ENCODE measurements at places on chromosomes 13 and 19.

GRCh38 chr19:10768369-10768768, 50.5 kb downstream of the DNM2 start:
- no peak for DNase-seq

DNA sequence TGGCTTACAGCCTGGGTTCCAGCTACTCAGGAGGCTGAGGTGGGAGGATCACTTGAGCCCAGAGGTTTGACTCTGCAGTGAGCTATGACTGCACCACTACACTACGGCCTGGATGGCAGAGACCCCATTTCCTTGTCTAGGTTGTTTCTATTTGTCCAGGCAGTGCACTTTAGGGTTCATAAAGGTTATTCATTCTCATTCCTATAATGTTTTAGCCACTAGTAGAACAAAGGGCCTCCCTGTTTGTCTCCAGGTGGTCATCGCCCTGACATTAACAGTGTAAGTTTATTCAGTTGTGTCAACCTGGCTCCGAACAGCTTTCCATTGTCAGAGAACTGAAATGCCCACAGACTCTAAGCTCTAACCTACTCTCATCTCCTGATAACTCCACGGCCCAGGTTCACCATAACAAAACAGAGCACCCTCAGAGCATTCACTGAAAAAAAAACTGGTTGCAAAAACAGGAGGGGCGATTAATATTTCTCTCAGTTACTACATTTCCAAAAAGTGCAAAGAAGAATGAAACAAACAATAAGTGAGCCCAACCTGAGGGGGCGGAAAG, 37.1 kb downstream of the SMAD9 start:
- no peak for DNase-seq

DNA sequence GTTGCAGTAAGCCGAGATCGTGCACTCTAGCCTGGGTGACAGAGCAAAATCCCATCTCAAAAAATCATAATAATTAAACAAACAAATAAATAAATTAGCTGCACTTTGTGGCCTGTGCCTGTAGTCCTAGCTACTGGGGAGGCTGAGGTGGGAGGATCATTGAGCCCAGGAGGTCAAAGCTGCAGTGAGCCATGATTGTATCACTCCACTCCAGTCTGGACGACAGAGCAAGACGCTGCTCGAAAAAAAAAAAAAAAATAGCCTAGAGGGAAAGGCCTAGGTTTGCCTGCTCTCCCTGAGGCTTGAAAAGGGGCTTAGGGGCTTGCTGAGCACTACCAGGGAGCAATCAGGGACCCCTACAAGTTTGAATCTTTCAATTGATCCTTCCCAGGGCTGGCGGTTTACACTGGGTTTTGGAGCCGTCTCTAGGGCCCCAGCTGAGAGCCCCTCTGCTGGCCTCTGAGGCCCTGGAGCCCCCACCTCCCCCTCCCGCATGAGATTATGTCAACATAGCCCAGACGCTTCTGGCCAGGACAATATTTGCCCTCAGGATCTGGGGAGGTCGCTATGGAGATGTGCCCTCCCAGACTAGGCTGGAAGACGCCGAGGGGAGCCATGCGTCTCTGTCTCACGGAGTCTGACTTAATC, 10.4 kb upstream of the GIPR start:
- DNase-seq: no peak

DNA sequence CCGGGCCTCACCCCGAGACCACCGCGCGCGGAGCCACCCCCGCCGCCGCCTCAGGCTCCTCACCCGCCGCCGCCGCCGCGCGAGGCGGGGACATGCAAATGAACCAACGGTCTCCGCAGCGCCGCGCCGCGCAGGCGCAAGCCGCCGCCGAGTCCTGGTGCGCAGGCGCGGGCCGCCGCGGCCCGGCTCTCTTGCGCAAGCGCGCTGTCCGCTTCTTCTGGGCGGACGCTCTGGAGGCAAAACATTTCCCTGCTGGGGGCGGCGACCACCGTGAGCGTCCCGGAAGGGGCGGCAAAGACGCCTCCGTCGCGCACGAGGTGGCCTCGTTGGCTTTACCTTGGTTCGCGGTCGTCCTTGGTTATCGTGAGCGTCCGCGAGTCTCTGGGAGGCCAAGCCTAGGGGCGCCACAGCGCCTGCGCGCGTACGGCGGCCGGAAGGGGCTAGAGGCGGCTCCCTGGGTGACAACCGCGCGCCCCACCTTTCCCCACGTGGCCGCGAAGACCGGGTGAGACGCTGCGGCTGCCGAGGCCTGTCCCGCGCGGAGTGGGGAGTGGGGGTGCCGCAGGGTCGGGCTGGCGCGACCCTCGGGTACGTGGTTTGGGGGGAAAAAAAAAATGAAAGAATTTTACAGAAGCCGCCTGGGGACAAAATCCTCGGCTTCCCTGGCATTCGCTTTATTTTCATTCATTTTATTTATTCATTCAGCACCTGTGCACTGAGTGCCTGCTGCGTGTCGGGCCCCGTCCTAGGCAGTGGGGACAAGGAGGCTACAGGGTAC, at the start of the genes ARMC6 and SUGP2:
Gene ARMC6 (plus strand): TSS at position 178 of the 778 bp plus-strand sequence. CDS start 607 bp downstream, outside the sequence.
Gene SUGP2 (minus strand): TSS at position 92 of the 778 bp plus-strand sequence. CDS start 2,446 bp downstream, outside the sequence.
- peak; percentile 92 for DNase-seq

GRCh38 chr13:49071341-49071937, 95.7 kb downstream of the FNDC3A start:
- DNase-seq: no peak

DNA sequence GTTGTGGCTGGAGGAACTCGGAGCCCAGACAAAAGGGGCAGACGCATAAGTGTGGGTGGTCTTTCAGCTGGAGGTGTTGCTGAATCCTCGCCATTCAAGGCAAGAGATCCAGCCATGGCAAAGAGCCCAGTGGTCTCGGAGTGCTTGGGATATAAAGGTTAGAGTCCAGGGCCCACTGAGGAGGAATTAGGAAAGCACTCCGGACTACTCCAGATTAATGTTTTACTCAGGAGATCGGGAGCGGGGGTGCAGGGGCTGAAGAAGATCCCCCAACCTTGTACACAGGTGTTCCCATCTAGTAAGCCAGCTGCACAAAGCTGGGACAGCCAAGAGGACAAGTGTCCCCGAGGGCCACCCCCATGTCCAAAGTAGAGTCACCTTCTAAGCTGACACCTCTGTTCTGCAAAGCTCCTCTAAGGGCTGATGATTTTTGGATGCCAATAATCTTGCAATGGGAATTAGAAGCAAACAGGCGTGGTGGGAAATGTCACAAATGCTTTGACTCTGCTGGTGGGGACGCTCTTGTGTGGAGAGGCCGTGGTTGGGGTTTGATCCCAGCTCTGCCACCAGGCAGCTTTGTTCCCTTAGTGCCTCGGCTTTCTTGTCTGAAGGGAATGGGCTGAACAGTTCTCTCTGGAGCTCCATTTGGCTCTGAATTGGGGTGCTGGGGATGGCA, 194.3 kb upstream of the SOX1 start:
- DNase-seq: no peak

- no peak for DNase-seq
Measured at GRCh38 chr19:38944981-38945506, 14.3 kb downstream of the MRPS12 start.

DNA sequence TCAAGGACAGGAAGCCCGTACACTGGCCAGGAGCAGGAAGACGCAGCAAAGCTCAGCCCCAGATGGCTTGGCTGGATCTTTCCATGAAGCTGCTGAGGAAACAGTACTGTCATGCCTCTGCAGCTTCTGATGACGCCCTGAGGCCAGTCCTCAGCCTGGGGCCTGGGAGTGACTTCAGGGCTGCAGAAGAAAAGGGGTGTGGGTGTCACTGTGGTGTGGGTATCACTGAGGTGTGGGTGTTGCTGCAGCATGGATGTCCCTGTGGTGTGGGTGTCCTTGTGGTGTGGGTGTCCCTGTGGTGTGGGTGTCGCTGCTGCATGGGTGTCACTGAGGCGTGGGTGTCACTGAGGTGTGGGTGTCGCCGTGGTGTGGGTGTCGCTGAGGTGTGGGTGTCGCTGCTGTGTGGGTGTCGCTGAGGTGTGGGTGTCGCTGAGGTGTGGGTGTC, 12.0 kb upstream of the GAS6 start:
- no peak for DNase-seq

GRCh38 chr19:35120492-35120891, 4.9 kb downstream of the FXYD3 start:
- DNase-seq: no peak

- no peak for DNase-seq
Measured at GRCh38 chr19:55071129-55071502, 4.6 kb upstream of the EPS8L1 start.

DNA sequence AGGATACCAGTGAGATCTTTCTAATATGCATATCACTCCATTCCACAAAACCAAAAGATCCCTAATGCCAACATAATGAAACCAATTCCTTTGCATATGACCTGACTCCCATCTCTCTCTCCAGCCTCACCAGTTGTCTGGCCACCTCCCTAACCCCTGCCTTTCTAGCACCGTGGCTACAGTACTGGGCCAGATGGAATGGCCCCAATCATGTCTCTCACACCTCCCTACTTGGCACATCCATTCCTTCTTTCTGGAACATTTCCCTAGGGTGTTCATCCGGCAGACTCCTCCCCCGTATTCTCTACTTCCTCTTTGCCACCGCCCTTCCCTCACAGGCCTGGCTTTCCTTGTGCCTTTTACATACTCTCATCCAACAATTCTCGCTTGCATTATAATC, 62.0 kb downstream of the GPALPP1 start:
- DNase-seq: no peak

GRCh38 chr19:7505682-7506384, 10.1 kb upstream of the ZNF358 start:
- DNase-seq: no peak

DNA sequence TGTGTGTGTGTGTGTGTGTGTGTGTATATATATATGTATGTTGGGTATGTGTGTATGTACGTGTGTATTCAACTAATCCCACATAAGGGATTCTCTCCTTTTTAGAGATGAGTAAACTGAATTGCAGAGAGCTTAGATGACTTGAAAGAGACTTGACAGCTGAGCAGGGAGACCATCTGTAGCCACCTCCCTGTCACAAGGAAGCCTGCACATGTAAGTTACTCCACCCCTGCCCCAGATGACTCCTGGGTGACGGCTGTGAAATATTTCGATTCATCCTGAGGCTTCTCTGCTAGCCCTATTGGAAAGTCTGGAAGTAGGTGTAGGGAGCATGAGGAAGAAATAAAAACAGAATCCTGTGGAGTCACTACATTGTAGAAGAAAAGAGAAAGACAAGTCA, 480.4 kb downstream of the FOXO1 start:
- no peak for DNase-seq

GRCh38 chr13:77309254-77309653, 17.6 kb downstream of the MYCBP2 start:
- DNase-seq: no peak

DNA sequence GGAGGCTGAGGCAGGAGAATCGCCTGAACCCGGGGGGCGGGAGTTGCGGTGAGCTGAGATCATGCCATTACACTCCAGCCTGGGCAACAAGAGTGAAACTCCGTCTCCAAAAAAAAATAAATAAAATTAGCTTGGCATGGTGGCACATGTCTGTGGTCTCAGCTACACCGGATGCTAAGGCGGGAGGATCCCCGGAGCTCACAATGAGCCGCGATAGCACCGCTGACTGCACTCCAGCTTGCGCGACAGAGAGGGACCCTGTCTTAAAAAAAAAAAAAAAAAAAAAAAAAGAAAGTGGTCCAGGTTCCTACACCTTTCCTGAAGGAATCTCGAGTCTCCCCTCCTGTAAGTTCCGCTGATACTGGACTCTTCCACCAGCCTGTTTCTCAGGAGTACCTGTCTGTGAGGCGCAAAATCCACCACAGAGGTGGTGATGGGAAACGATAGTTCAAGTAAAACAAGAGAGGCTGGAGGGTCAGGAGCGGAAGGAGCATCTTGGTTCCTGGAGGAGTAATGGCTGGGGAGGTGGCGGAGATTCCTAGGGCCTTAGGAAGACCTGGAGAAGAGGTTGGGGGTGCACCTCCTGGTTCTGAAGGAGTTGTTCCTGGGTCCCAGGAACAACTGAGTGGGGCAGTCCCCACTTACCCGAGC, 471 bp downstream of the FUT1 start:
- no peak for DNase-seq

- DNase-seq: no peak
Measured at GRCh38 chr19:2227415-2228156, 8.5 kb downstream of the PLEKHJ1 start.

DNA sequence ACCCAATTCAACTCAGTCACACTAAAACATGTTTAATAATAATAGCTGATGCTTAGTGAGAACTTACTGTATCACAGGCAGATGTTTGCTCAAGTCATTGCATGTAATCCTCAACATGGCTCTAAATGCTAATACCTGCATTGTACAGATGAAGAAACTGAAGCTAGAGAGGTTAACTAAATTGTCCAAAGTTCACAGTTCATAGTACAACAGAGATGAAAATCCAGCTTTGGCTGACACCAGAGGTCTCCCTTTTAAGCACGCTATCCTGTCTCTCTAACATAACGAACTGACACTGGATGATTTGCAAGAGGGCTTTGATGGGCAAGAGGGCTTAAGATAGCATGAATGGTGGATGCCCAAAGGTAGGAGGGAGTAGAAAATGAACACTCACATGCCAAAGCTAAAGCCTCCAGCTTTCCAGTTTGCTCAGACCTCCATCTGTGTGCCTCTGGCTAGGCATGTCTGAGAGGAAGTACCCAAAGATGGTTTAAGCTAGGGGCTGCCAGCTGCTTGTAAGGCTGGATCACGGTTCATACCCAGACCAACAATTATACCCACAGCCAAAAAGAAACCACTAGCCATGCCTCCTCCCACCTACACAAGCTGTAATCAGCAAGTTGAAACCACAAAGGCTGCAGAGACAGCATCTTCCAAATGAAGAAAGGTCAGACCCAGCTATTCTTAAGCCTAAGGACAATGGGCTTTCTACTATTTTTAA, 196.9 kb upstream of the UBL3 start:
- no peak for DNase-seq

DNA sequence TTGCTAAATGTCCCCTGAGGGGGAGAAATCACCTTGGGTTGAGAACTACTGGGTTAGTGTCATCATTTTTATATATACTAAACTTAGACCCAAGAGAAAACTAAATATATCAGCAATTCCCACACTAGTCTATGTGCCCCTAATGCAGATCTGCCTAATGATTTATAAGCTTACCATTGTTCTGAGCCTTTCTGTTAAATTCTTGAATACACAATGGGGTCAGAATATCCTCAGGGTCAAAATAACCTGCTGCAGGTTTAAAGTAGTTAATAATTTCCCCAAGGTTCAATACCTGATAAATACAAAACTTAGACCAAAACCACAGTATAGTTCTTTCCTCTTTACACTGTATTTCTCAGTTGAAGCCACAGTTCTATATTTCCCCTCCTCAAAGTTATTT, 4.6 kb downstream of the VWA8 start:
- DNase-seq: no peak

GRCh38 chr19:19775891-19776205, 42.9 kb upstream of the ZNF14 start:
- DNase-seq: no peak

DNA sequence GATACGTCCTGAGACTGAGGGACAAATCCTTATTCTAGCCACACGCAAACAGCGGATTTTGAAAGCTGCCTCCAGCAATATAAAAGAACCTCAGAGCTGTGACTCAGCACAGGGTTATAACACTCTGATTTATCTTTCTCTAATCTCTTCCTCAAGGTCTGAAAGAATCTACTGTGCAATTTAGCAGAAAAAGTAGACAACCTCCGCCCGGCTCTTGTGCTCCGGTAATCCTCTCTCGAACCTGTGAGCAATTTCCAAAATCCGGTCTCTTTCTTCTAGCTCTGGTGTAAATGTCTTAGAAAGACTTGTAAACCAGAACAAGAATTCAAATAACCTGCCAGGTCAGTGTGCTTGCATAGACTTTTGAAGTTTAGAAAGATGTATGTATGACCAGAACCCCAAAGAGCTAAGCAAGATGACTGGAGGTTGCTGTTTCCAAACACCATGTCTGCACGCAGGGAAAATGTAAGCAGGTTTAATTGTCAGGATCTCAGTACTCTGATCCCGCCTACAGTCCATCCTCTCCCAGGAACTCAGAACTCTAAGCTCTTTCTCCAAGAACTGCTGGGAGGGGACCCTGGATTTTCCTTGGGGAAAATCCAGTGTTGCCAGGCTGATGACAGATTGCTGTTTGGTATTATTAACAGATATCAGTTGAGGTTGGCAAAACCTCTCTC, 338.1 kb downstream of the RFC3 start:
- no peak for DNase-seq
